T47D (cell line): ENCODE measurements at places on chromosomes 2 and 18.

DNA sequence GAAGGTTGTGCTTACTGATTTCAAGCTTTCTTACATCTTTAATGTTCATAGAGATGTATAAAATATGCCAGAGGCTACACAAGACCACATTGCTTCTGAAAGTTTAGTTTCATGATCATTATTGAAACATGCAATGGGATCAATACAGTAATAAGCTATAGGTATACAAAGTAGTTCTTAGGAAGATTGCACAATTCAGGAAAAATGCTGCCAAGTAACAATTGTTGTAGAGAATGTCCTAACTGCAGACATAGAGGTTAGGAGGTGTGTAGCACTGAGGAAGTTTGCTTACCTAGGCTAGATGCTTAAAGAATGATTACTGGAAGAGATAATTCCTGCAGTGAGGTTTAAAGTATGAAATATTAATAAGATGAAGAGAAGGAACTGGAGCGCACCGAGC, 259.5 kb upstream of the CYRIA start:
- DNase-seq: no peak

DNA sequence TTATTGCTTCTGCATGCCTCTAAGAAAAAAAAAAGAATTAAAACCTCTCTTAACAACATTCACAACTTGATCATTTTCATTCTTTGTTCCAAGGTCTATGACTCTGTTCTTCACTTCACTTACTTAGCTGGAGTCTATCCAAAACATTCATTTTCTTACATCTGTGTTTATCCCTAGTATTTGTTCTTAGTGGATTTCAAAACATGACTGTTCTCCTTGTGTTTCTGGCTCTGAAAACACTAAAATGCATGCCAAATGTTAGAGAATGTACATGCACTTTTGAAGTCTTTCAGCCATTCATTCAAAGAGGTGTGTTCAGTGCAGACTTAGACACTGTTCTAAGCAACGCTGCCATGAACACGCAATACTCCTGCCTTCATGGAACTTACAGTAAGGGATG, 138.8 kb downstream of the CNTNAP5 start:
- peak; percentile 13 for DNase-seq

- no peak for DNase-seq
These were observed 595.1 kb downstream of the MBD2 start for GRCh38 chr18:53629337-53629736.

DNA sequence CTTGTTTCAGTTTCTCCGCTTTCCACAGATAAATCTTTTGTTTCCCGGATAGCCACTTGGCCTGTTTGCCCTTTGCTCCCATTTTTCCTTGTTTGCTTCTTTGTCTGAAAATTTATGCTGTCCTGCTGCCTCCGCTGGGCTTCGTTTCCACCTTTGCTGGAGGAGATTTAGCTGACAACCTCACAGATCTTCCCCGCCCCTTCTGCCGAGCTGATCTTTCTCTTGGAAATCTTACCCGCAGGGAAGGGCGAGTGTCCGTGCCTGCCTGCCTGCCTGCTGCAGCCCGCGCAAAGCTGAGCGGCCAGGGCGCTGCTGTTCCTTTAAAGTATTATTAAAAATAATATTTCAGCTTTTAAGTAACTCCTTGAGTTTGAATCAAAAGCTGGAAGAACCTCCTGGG, 1.4 kb upstream of the XRCC5 start:
- no peak for DNase-seq

DNA sequence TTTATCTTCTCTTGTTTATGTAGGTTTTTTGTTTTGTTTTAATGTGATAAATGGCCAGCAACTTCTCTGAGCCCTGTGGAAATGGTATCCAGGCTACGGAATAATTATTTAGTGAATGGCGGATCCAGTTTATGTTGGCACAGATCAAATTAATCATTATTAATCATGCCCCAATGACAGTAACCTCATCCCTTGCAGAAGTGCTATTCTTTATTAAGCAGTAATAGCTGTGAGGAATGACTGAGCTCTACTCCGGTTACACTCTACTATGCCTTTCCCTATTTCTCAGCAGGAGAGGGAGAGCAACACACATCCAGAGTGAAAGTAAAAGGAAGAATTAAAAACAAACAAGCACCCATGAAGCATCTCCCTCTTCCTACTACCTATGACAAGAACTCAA, 84.8 kb downstream of the SETBP1 start:
- no peak for DNase-seq

GRCh38 chr18:35808796-35809195, 163.7 kb upstream of the RMP24 start:
- no peak for DNase-seq
